ENCODE measurements at places on chromosomes 4 and X.

DNA sequence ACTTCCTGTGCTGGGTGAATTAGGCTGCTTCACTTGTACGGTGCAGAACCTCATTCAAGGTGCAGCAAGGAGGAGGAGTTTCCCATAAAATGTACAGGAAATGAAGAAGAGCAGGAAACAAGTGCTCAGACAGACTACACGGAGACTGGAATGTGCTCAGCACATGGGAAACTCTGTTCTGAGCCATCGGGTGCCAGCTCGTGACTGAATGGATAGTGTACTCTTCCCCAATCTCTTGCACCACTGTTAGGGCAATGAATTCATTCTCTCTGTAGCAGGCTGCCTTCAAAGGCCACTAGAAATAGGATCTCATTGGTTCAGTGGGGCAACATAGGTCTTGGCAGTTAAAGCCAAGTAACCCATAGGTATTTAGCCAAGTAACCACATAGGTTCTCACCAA, 200.0 kb upstream of the LDB2 start:
- no peak for DNase-seq

DNA sequence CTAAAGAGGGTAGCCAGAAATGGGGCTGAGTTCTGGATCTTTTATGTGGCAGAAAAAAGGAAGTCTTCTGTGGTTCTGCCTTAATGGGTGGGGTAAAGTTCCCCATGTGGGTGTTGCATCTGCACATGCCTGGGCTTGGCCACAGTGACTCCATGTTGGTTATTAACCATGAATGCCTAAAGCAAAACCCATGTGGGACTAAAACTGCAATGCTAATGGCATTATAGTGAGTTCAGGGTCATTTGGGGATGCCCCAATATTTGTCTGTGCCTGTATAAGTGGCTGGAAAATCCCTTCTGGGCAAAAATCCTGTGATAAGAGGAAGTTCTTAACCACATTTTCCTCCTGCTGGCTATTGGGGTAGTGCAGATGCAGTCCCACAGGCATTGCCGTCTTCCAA, 857.4 kb downstream of the FAT4 start:
- DNase-seq = no peak

- DNase-seq = no peak
These were observed 274.6 kb upstream of the BOD1L1 start for GRCh38 chr4:13902146-13902545.

DNA sequence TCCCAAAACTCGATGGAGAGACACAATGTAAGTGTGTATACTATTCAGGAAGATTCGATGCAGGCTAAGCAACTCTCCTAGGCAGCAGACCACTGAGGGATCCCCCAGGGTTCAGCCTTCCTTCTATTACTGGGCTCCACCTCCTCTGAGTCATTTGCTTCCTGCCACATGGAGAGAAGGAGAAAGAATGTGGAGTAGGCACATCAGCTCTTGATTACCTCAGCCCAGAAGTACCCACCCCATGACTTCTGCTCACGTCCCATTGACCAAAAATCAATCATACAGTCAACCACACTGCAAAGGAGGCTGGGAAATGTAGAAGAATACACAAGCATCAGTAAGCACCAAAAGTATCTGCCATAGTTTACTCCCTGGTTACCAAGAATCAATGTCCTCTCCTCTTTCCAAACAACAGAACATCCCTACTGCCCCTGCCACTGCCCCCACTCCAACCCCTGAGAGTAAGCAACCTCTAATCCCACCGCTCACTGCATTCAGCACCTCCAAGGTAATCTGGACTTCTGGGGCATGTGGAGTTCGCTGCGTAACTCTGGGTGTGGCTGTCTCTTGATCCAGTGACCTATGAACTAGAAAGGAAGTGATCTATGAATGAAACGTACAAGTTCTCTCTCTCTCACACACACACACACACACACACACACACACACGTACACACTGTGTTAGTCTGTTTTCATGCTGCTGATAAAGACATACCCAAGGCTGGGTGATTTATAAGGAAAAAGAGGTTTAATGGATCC, 91.2 kb upstream of the C1QTNF7 start:
- DNase-seq = no peak

DNA sequence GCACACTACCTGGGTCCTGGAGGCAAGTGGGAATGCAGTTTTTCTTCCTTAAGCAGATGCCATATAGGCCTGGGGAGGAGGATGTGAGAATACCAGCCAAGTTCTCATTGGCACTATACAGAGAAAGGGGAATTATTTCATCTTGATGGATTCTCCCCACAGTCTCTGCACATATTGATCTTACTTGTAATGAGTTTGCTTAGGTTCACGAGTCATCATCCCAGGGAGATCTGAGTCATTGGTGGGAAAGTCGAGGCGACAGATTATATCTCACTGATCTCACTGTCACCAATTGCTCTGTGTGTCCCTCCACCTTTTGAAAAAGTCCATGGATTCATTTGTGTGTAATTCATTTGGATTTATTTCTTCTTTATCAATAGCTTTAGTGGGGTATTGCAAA, 156.8 kb downstream of the AR start:
- no peak for DNase-seq

GRCh38 chr4:157076578-157076947, 613 bp downstream of the GLRB start:
- DNase-seq = peak; percentile 45

- no peak for DNase-seq
These were observed 11.4 kb downstream of the FAM120C start for GRCh38 chrX:54171527-54172250.

- DNase-seq = no peak
These were observed 38.9 kb downstream of the WDR1 start for GRCh38 chr4:10077483-10078335.

DNA sequence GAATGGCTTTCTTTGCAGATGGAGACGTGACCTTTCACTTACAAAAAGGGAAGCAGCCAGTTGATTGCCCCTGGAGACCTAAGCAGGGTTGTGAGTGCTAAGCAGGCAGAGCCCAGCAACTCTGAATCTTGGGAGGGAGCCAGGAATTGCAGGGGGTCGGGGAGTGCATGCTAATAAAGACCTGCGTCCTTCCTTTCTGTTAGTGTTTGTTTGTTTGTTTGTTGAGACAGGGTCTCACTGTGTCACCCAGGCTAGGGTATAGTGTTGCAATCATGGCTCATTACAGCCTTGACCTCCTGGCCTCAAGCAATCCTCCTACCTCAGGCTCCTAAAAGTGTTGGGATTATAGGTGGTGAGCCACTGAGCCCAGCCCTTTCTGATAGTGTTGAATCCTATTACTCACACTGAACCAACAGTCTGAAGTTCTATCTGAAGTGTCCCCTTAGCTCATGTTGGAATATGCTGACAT, 137.4 kb downstream of the CEP135 start:
- DNase-seq = no peak

DNA sequence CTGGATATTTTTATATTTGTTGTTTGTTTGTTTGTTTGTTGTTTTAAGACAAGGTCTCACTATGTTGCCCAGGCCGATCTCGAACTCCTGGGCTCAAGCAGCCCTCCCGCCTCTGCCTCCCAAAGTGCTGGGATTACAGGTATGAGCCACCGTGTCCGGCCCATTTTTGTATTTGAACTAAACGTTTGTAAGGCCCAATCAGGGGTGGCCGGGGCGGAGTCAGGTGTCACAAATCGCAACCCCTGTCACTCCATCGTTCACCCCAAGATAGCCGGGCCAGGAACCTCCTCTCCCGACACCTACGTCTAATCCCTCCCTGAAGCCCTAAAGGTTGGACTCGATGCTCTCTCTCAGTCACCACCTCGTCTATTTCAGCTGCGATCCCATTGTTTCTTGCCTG, 722 bp upstream of the EFHC2 start:
- DNase-seq = no peak

- DNase-seq = no peak
These were observed 15.5 kb downstream of the UBA6 start for GRCh38 chr4:67685532-67685859.

- DNase-seq = no peak
These were observed 116.2 kb upstream of the KIT start for GRCh38 chr4:54541426-54542118.

- no peak for DNase-seq
These were observed 5.9 kb downstream of the RTL3 start for GRCh38 chrX:78653118-78653822.

DNA sequence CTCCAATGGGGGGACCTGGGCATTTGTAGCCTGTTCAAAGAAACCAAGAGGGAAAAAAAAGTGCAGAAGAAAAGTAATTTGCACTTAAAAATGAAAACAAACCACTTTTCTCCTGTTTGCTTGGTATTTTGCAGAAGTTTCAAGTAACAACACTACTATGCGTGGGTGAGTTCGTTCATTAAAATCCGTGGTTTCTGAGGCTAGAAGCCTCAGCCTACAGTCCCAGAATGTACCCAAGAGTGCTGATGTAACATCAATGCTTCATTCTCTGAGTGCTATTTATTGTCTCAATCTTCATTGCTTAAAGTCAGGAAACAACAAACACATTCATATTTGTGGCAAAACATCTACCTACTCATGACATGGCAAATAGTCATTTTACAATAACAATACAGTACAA, 29.2 kb downstream of the LGI2 start:
- DNase-seq = no peak

GRCh38 chr4:168955674-168956073, 54.4 kb downstream of the CBR4 start:
- no peak for DNase-seq

GRCh38 chrX:1416327-1416784, 24.4 kb upstream of the SLC25A6 start:
- DNase-seq = no peak

DNA sequence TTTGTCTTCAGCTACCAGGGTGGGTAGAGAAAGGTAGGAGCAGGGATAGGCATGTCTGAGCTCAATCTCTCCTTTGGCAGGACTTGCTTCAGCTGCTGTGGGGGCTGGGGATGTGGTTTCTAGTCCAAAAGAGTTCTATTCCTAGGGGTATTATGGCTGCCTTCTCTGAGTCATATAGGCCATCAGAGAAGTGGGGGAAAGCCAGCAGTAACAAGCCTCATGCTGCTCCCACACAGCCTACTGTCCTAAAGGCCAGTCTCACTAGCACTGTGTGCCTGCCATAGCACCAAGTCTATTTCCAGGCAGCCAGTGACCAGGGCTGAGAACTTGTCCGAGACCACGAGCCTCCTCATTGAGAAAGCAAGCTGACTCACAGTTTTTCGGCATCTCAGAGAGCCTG, 270.6 kb downstream of the DCAF12L2 start:
- DNase-seq = no peak

GRCh38 chr4:77703666-77704065, 98.0 kb downstream of the CXCL13 start:
- no peak for DNase-seq

GRCh38 chr4:20626326-20627005, 73.8 kb upstream of the PACRGL start:
- no peak for DNase-seq

GRCh38 chr4:57147335-57148060, 37.3 kb upstream of the IGFBP7 start:
- DNase-seq = no peak

- DNase-seq = no peak
These were observed 114.6 kb downstream of the ARHGAP10 start for GRCh38 chr4:147846318-147847155.

DNA sequence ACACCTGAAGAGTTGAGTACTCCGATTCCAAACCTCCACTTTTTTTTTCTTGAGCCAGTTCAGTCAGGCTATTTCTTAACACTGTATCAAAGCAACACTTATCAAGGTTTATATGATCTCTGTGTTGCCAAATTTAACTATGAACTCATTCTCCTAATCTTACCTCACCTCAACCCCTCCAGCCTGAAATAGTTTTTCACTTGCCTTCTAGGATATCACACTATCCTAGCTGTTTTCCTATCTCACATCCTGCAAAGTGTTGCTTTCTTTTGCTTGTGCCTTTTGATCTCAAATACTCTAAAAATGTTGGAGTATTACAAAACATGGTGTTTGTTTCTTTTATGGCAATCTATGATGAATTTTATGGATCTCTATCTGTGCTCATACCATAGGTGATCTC, 415.0 kb downstream of the CFAP47 start:
- no peak for DNase-seq

GRCh38 chr4:76874176-76874575, 23.8 kb downstream of the SOWAHB start:
- DNase-seq = no peak

DNA sequence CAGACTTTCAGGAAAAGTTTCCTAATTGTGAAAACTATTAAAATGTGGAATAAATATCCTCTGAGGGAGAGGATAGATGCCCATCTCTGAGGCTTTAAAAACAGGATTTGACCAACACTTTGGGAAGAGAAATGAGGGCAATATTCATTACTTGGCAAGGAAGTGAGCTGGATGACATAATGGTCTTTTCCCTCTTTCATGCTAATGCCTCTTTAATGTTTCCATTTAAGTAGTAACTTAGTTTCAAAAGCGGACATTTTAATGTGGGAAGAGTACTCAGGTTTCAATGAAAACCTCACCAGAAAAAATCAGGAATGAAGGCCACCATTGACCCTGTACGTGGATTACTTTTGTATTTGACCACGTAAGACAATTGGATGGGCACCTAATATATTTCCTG, 503.3 kb downstream of the ANKRD50 start:
- no peak for DNase-seq

DNA sequence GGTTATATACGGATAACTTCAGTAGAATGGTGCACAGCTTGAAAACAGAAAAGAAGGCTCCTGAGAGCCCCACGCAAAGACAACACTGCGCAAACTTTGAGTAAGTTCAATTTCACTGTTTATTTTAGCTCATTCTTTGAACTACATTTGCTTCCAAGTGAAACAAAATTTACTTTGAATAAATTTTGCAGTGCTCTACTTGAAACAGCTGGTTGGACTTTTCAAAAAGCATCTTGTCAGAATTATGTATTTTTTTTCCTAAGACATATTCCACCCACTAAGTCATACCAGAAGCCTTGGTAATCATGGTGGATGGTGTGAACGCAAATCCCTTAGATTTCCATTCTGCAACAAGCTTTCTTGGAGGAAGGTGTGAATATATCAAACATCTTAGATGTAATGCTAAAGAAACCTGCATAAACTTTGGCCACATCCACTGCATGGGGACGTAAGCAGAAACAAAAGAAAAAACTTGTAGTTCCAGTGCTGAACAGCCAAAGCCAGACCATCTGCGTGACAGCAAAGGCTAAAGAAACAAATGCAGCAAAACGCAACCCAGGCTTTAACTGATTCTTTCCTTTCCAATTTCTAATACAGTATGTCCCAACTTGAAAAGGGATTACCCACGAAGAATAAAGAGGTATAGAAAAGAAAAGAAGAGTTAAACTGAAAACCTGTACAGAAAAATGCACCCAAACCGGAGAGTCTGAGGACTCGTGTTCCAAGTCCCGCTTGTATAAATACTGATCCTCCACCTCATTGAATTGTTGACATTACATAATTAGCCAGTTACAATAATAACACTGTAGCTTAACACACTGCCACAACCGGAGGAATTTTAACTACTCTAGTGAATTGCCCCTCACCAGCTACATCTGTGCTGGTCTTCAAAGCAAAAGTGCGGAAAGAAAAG, 90.9 kb downstream of the SH3RF1 start:
- no peak for DNase-seq

- no peak for DNase-seq
These were observed 944 bp downstream of the FUNDC2 start for GRCh38 chrX:155027509-155028066.

GRCh38 chr4:6956087-6956433, 46.4 kb downstream of the TBC1D14 start:
- DNase-seq = no peak
